ENCODE measurements at places on chromosomes 4 and X.
A peak's percentile ranks its signal among the peaks of the same experiment; 100 is the strongest.

- DNase-seq = no peak
Measured at GRCh38 chr4:57360681-57361080, 250.5 kb upstream of the IGFBP7 start.

DNA sequence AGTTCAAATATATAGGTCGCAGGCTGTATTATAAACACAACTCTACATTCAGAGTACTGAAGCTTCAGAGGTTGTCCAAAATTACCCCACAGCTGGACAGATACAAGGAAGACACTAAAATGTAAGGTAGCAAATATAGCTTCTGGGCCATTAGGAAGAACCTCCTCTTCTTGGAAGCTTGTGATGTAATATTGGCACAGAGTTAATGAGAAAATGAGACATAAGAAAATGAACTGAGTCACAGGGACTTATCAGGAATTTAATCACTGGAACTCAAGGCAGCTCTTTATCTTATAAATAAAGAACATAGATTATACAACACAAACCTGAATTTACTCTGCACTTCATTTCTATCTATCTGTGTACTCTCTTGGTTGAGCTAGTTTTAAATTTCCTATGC, 344.7 kb downstream of the PCDH10 start:
- no peak for DNase-seq

GRCh38 chr4:147629783-147630730, 12.9 kb downstream of the TMEM184C start:
- DNase-seq = no peak

DNA sequence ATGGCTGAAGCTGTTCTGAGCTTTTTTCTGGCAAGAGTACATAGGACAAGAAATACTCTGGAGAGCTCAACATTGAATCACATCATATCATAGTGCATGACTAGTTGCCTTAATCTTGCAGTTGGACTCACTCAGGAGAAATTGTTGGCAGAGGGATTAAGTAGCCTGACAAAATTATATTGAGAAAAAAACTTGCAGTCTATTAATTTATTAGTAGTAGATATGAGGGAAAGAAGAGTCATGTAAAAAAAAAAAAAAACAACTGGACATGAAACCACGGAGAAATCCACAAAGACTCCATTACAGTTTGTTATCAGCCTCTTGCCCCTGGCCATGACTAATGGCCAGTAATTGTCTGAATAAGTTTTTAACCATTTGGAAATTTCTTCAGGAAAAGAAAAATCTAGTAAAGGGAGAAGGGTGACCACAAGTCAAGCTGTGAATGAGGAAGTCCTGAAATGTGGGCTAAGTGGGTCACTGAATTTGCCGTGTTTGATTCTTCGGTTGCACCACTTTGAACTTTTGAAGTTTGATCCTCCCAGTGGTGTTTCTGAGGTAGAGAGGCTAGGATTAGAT, 45.6 kb downstream of the FHL1 start:
- DNase-seq = no peak

DNA sequence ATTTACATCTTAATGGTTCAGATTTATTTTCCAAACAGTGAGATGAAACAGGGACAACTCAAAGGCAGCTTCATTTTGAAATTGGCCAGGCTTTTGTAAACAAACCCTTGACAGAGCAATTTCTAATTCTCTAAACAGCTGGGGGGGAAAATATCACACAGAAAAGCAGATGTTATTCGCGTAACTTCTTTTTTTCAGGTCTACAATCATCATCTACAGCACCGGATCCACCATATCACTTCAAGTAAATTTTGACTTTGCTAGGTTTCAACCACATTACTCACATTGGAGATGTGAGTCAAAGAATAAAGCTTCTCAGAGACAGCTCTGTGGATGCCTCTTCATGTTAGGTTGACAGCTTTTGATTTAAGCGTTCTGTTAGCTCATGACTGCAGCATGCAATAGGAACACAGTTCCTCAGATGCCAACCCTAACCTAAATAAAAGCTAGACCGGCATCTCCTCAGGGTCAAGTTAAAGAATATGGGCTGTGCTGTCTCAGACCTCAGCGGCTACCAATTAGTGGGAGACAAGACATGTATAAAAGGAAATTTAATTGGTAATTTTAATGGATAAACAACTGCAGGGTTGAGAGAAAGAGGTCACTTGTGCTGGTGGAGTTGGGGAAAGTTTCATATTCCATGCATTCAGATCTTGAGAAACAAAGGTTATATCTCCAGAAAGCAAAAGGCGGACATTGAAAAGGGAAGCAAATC, 26.8 kb downstream of the AMELX start:
- no peak for DNase-seq

DNA sequence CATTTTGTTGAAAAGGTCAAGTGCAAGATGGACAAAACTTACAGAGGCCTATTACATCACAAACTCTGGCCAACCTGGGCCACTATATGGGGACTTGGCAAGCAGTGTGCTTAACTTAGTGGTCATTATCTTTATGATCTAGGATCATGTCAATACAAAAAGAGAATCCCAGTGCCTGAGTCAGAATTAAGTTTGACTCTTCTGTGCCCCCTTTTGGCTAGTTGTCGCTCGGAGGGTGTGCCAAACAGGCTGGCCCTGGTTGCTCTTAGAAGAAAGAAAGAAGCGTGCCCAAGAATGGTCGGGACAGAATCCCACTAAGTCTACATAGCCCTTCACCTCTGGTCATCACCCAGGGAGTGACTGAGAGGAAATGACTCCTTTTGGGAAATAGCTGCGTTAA, 100.1 kb downstream of the EIF4E start:
- no peak for DNase-seq

DNA sequence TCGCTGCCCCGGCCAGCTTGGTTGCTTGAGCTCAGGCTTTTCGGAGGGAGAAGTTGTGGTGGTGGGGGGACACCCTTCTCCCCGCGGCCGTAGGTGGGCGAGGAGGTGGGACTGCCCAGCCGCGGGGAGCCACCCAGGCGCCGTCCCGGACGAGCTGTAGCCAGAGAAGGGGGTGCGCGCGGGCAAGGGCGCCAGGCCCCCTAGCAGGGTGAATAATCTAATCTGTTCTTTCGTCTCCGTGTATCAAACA, 3.1 kb downstream of the MID1IP1 start:
- peak; percentile 16 for DNase-seq

DNA sequence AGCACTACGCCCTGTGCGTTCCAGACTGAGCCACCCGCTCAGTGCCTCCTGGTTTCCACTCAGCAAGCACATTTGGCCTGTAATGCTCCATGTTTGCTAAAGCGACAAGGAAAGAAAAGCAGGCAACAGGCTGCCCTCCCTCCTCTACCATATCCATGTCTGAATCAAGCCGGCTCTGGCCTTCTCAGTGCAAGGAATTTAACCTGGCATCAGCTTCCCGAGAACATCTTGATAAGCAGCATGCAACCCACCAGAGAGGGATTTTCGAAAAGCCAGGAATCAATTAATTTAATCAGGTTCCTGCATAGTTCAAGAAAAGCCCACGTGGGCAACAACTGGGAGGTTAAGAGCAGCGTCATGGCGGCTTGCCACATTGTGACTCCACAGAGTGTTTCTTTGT, 228.2 kb downstream of the HS6ST2 start:
- DNase-seq = no peak

DNA sequence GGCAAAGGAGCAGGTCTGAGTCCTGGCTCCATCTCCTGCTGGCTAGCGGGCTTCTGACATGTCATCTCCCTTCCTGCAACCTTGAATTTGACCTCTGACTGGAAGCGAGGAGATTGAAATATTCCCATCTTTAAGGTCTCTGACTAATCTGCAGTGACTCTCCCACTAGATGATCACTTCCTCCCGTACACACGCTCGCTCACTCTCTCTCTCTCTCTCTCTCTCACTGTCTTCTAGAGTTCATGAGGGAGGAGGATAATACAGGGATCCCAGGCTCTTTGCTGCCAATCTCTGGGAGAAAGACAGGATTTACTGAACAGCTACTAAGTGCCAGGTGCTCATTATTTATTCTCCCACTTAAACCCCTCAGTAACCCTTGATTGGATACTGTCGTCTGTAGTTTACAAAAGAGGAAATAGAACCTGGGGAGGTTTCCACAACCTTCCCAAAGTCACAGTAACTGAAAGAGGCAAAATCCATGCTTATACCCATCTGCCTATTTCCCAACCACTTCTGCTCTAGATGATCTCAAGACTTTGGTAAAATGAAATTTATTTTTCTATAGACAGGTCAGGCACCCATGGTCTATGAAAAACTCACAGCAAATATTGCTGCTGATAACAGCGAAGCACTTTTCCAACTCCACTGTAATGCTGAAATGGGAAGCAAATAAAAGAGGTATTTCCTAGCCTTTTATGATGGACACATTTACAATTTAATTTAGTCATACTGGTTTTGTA, 193.5 kb upstream of the C1QTNF7 start:
- peak; percentile 18 for DNase-seq

GRCh38 chr4:95066050-95066449, 308.3 kb downstream of the BMPR1B start:
- no peak for DNase-seq

GRCh38 chr4:170089668-170090351, at the start of gene AADAT:
TSS of gene AADAT (minus strand) at chr4:170089956. CDS start at chr4:170089690, 266 bp downstream.
- no peak for DNase-seq

GRCh38 chr4:159150821-159151390, 48.0 kb downstream of the RAPGEF2 start:
- DNase-seq = no peak

GRCh38 chrX:67619253-67619652, 75.4 kb downstream of the AR start:
- DNase-seq = no peak
